Stimulated activated memory B cell treated with anti-CD40 and anti-IgM and Interleukin-4, amounts not matched to agents 10 μg/mL and 1 μg/mL and 100 μg/mL, for 72 hours (primary cell): ENCODE measurements at places on chromosomes 2 and 18.

GRCh38 chr2:29347774-29348461 is 232.7 kb downstream of the CLIP4 start:
- peak; percentile 11 for ATAC-seq

GRCh38 chr2:73838889-73839534 is 10.3 kb downstream of the STAMBP start:
- ATAC-seq = no peak

- ATAC-seq = no peak
Observed at GRCh38 chr2:217588266-217588665, 414.5 kb downstream of the TNS1 start.

DNA sequence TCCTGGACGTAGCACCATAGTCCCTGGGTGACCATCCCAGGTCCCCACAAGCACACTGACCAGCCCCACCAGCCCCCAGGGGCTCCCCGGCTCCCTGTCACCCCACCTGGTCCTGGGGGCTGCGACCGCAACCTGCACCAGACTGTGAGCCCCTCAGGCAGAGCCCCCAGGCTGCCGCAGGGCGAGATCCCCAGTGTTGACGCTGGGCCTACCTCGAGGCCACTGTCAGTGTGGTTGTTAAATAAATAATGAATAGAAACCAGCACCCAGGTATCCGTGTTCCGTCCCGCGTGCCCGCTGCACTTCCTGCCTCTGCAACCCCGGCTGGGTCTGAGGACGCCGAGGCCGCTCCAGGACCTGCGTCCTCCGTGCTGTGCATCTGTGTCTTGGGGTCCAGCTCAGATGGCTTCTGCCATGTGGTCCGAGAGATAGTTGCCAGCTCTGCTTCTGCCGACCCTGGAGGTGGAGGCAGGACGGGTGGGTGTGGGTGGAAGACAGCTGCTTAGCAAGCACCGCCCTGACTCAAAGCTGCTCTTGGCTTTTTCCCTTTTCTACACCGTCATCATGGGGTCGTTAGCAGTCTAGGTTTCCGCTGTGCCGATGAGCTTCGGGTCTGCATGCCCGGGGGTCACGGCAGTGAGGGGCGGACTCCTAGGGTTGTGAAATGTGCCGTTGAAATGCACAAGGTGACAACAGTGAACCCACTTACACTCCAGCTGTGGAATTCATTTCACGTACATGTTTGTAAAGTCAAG is 74.2 kb downstream of the NFATC1 start:
- no peak for ATAC-seq
